ENCODE measurements at places on chromosomes 16 and 17.

DNA sequence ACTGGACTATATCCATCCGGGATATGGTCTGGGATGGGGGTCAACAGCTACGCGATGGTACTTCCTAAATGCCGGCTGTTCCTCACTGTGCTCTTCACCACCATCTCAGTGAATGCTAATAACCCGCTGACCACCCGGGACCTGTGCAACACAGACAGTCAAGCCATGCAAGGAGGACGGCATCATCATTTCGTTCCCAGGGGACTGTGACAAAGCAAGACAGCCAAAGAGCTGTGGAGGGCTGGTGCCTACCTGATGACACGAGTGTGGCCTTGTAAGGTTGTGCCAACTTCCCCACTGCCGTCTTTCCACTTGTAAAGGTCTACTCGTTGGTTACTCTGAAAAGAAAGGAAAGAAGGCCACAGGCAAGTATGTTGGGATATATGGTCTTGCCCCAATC, 33.7 kb downstream of the WDR59 start:
- DNase-seq = no peak

- DNase-seq = no peak
These were observed 16.4 kb upstream of the NDEL1 start for GRCh38 chr17:8419305-8419704.

- DNase-seq = no peak
These were observed 151.0 kb upstream of the RBL2 start for GRCh38 chr16:53282975-53283946.

DNA sequence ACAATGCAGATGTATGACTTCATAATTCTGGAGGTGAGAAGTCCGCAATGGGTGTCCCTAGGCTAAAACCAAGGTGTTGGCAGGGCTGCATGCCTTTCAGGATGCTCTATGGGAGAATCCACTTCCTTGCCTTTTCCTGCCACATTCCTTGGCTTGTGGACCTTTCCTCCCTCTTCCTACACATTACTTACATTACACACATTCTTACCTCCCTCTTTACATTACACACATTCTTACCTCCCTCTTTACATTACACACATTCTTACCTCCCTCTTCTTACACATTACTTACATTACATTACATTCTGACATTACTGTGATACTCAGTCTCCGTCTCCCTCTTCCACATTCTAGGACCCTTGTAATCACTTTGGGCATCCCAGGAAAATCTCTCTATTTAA, 14.2 kb upstream of the CDH5 start:
- no peak for DNase-seq

- no peak for DNase-seq
These were observed 258.0 kb upstream of the ASIC2 start for GRCh38 chr17:33551075-33551474.

GRCh38 chr17:20206068-20206467, 196.9 kb downstream of the SPECC1 start:
- DNase-seq = no peak

DNA sequence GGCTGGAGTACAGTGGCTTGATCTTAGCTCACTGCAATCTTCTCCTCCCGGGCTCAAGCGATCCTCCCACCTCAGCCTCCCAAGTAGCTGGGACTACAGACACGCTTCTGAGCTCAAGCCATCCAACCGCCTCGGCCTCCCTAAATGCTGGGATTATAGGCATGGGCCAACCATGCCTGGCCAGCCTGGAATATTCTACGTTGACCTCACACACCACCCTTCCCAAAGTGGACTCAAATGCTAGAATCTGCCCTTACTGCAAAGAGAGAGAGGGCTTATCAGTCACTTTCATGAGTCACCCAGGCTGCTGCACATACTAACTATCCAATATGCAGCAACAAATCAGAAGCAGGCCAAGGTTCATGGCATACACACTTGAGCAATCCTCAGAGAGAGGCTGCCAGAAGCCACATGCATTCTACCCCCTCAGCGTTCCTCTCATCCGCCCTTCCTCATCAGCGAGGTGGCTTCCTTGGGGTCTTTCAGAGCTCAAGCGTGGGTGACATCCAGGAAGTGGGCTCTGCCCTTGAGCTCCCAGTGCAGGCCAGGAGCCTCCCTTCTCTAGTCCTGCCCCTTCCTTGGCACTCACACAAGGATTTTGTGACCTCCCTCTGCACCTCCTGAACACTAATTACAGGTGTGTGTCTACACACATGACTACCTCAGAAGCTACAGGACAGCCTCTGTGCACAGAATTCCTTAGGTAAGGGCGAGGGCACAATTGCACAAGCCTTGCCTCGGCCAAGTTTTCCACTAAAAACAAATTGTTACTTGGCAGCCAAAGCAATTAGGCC, 24.8 kb upstream of the SIAH1 start:
- no peak for DNase-seq

DNA sequence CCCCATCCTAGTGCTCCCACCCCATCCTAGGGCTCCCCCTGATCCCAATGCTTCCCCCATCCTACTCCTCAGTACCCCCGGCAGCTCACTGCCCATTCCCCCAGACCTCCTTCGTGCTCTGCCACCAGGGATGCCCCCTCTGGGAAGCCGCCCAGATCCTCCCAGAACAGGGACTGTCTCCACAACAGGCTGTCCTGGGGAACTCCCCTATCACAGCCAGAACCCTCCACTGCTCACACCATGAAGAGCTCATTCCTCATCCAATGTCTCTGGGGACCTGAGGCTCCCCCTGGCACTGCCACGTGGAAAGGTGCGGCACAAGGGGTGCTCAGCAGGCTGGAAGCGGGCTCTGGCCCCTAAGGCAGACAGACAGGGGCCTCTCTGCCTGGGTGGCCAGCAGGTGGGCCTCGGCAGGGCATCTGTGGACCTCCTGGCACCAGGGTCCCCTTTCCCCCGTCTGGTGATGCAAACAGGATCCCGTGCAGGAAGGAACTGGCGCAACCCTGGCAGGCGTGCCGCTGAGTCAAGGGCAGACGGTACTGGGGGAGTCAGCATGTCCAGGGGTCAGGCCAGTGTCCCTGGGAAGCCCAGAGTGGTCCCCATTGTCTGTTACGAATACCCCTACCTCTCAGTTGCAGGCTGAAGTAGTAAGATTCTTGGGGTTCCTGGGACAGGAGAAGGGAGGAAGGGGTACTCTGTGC, 14.8 kb upstream of the PVALEF start:
- no peak for DNase-seq

- DNase-seq = no peak
These were observed 137.5 kb downstream of the SOCS1 start for GRCh38 chr16:11118479-11118878.

GRCh38 chr17:80119839-80120238, 18.5 kb downstream of the GAA start:
- no peak for DNase-seq

DNA sequence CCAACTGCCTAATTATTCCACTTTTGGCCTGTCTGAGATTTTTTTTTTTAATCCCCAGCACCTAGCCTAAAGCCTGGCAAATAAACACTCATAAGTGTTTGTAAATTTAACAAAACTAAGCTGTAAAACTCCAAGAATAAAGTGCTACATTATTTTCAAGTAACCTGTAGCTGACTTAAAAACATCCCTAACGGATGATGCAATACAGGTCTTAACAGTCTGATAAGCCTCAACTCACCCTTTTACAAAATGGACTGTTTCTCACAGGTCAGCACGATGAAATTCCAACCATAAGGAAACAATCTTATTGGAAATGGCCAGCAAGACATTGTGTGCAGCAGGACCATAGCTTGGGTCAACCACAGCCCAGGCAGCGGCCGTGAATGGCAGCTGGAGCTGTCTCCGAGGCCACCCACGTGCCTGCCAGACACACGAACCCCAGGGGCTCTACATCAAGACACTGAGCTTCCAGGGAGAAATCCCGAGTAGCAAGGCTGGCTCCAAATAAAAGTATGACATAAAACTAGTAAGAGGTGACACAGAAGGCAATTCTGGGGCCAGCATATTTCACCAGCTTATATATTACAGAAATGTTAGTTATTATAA, 58.9 kb downstream of the NDEL1 start:
- DNase-seq = no peak

DNA sequence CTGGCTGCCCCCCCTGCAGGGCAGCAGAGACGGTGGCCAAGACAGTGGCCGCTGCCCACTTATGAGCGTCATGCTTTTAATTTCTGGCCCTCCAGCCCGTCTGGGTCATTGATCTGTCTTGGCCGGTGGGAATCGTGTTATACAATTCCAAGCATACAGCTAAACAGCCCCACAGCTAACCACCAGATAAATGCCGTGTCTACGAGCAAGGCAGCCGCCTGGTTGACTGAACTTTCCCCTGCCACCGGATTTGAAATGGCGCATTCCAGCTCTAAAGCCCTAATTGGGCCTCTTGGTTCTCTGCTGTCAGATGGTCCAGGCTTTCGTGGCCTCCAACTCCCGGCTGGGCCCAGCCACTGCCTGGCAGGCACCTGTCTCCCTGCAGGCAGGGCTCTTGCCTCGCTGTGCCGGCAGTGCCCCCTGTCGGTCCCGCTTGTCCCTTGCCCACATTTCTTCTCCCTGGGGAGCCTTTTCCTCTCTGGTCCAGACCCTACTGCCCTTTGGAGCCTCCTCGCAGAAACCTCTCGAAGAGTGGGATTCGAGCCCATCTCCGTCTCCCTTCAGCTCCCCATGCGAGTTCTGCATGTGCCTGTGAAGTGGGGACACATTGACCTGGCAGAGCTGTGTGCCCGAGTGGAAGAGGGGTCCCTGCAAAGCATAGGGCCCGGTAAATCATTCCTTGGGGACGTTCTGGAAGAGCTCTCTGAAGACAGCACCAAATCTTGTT, 1.8 kb upstream of the RBFOX3 start:
- DNase-seq = peak; percentile 1

- no peak for DNase-seq
These were observed 577 bp upstream of the HS3ST2 start for GRCh38 chr16:22813223-22813947.

DNA sequence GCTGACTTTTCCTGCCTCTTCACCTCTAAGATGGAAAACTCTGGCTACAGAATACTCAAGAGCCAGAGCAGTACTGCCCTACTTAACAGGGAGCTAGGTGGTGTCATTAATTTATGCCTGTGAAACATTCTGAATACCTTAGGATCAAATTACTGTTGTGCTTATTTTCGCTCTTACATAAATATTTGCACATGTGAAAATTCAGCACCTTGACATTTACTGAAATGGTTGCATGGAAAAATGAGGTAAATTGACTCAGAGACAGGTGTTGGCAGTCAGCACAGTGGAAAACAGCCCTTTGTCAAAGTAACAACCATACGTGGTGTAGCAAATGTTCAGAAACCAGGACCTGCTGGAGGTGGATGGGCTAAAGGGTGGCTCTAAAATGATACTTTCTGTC, 193.6 kb downstream of the CDH8 start:
- DNase-seq = no peak

DNA sequence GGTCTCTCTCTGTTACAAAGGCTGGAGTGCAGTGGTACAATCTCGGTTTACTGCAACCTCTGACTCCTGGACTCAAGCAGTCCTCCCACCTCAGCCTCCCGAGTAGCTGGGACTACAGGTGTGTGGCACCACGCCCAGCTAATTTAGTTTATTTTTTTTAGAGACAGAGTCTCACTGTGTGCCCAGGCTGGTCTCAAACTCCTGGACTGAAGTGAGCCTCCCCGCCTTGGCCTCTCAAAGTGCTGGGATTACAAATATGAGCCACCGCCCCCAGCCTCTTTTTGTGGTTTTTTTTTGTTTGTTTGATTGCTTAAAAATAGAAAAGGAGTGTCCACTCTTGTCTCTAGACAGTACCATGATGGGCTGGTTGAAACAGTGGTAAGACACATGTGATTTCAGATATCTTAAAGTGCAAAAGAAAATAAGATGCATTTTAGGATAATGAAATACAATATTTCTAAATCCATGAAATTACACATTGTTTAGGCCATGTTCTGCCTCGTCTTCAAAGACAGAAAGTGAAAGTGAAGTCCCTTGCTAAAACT, 27.4 kb downstream of the KIAA0513 start:
- DNase-seq = no peak

GRCh38 chr16:189604-190186, 9.4 kb downstream of the HBQ1 start:
- no peak for DNase-seq

DNA sequence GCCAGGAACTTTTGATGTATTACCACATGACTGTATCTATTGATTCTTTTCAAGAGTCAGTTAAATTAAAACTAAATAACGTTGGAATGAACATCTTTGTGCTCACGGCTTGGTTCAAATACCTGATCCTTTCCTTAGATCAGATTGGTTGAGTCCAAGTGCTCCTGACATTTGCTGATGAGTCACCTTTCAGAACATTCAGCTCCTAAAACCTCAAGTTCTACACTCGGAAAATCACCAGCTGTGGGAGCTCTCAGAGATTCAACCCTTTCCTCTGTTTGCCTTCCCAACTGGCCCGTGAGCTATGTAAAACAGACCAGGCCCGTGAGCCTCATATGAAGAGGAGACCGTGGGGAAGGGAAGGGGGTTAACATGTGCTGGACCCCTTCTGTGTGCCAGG, 68.1 kb downstream of the RTN4RL1 start:
- DNase-seq = no peak

- no peak for DNase-seq
These were observed 56.3 kb upstream of the HAS3 start for GRCh38 chr16:69049146-69049545.

GRCh38 chr17:44998646-44999045, 30.5 kb upstream of the C1QL1 start:
- no peak for DNase-seq

- no peak for DNase-seq
These were observed 25.8 kb downstream of the ABR start for GRCh38 chr17:1153795-1154546.

GRCh38 chr16:55179411-55179810, 144.6 kb upstream of the IRX6 start:
- DNase-seq = no peak

GRCh38 chr16:88920618-88921590, 54.4 kb upstream of the PABPN1L start:
- DNase-seq = no peak

- no peak for DNase-seq
These were observed 66.2 kb downstream of the NQO1 start for GRCh38 chr16:69660166-69660565.

DNA sequence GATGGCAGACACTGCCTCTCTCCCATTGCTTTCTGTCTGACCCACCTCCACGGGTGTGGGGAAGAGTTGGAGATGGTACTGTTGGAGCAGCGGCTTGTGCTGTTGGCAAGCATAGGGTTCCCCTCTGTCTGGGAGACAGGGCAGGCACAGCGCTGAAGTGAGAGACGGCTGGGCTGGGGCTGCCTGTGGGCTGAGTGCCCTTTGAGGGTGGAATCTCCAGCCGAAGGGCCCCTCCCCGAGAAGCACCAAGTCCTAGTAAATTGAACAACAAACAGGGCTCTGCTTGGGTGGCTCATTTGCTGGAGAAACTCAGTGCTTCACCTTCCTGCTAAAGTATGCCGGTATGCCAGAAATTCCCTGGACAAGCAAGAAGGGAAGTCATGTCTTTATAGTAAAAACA, 79.7 kb downstream of the KSR1 start:
- DNase-seq = no peak

DNA sequence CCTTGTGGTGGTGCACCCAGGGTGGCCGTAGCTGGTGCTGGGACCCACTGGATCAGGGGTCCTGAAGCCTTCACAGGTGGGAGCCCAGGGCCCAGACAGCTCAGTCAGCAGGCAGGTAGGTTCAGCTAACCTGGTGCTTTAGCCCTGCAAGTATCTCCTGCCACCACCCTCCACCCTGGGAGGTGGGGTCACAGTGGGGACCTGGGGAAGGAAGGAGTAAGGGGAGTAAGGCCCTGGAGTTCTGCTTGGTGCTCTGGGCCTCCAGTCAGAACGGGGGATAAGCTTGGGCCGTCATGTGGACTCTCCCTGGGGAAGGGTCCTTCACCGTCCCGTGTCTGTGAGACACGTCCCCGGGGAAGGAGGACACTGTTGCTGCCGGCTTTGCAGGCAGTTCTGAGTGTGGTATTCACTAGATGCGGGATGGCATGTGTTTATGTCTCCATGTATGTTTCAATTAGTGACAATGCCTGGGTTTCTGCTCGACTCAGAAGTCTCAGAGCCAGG, 20.7 kb downstream of the SGSM2 start:
- DNase-seq = no peak
